Right hindlimb (tissue), 1 donor: ENCODE measurements at places on chromosomes 5 and 9.
A peak's percentile ranks its signal among the peaks of the same experiment; 100 is the strongest.

GRCh38 chr5:142289708-142290576 is 34.9 kb downstream of the SPRY4 start:
- DNase-seq = no peak

GRCh38 chr9:88990041-88990728 is 1.1 kb upstream of the S1PR3 start:
- no peak for DNase-seq

GRCh38 chr5:93621327-93621798 is 38.3 kb downstream of the NR2F1 start:
- DNase-seq = no peak

- DNase-seq = no peak
These were observed 8.9 kb upstream of the NUP214 start for GRCh38 chr9:131116281-131117120.

DNA sequence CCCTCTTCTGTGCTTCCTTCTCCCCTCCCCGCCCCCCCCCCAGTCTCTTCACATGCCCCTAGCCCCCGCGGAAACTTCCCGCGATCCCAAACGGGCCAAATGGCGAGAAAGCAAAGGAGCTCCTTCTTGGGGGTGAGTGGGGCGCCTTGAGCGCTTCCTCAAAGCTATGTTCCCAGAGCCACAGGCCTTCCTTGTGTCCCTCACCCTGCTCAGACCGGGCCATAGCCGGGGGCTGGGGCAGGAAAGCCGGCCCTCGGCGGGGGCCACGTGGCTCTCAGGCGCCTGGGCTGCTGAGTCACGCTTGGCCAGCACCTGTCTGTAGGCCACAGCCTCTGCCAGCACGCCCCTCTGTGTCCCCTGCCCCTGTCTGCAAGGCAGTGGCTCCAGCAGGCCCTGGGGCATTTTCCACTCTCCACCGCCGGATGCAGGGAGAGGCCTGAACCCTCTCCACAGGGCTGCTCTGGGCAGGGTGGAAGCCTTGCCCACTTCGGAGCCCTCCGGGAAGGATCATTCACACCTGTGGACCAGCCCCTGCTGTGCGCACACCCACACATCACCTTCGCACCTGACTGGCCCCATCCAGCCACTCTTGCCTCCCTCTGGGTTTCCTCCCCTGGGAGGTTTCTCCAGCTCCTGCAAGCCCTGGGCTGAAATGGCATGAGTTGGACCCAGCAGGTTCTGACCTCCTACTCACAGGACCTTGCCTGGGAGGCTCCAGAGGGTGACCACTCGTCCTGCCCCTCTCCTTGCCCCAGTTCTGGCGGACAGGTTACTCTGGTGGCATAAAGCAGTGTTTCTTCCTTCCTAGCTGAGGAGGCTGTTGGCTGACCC is 1.2 kb upstream of the SQSTM1 start:
- DNase-seq = peak; percentile 67

- no peak for DNase-seq
These were observed 61.0 kb downstream of the TRIO start for GRCh38 chr5:14204011-14204670.

GRCh38 chr9:8477450-8477849 is 677.9 kb upstream of the DMAC1 start:
- no peak for DNase-seq

- no peak for DNase-seq
These were observed 58.7 kb downstream of the NSUN2 start for GRCh38 chr5:6574111-6574510.

DNA sequence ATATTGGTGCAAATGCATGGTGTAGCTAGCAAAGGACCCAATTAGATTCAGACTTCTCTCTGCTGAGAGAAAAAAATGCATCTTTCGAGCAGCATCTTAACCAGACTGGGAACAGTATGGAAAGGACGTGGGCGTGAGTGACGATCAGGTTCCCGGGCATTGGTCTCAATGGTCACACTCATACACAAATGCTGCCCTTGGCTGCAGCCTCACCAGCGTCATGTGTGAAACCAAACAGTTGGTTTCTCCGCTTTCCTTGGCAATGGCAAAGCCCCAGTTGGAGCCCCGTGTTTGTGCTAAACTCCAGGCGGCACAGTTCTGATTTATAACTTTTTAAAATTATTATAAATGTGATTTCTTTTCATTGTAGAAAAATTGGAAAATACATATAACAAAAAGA is 237.8 kb downstream of the SEC61B start:
- DNase-seq = no peak

DNA sequence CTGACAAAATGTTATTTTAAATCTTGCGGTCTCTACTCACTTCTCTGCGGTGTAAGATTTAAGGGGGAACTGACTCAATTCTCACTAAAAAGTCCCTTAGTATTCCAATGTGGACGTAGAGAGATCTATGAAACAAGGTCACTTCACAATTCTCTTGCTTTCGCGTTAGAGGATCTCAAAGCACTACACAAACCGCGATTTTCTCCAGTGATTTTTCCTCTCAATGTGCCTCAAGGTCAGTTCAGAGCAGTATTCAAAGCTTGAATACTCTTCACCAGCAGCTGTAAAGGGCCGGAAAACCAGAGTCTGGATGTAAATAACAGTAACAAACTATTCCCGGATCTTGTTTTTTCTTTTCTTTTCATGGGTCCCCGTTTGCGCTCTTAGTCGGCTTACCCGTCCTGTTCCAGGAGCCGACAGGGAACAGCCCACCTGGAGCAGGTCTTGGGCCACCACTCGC is 128.2 kb downstream of the TMEM161B start:
- no peak for DNase-seq

GRCh38 chr5:80959138-80959537 is 1.0 kb upstream of the RASGRF2 start:
- DNase-seq = no peak

GRCh38 chr5:4941957-4942830 is 197.9 kb upstream of the ADAMTS16 start:
- DNase-seq = no peak

- DNase-seq = no peak
These were observed 274.3 kb upstream of the SGCD start for GRCh38 chr5:156052656-156053055.

DNA sequence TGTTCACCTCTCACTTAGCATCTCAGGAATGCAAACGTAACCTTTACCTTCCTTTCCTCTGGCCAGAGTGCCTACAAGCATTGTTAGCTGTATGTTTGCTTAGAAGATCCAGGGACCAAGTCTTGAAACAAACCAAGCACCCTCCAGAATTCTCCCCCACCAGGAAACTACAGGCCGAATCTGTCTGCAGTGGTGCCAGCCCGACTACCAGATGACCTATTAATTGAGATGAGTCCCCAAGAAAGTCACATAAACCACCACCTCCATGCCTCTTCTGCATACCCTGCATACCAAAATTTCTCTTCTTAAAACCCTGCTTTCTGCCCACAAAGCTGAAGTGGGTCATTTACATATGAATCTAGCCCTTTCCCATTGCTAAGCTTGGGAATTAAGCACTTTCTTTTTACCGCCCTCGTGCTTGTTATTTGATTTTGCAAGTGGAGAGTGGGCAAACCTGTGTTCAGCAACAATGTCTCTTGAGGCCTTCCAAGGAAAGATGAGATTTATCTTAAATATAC is 1239.1 kb downstream of the CDH12 start:
- no peak for DNase-seq

- DNase-seq = no peak
These were observed 242.6 kb downstream of the AUH start for GRCh38 chr9:91119142-91119541.

DNA sequence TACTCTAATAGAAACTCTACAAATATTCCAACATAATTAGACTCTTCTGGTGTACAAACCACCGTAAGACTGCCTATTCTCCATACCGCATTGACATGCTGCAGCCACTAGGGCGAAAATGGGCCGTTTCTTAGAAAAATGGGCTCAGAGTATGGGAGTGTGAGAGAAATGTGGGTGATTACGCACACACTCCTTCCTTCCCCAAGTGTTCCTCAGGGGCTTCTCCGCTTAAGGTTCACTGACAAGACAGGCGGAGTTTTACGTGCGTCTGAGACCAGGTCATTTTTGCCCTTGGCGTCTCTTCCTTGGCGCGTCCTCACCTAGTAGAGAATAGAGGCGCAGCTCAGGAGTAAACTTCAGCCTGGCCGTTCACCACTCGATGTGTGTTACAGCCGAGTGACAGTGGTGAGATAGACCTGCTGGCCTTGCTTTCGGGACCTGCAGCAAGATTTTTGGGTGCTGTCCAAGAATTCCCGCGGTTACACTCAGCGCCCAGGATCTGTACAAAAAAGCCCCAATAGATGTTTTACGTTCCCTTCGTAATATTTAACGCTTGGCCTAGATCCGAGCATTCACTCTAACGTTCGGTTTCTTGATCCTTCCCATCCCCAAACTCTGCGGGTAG is 1.8 kb upstream of the NTRK2 start:
- peak; percentile 63 for DNase-seq

- peak; percentile 39 for DNase-seq
These were observed 9.7 kb downstream of the DCANP1 start for GRCh38 chr5:135437422-135437795.

- no peak for DNase-seq
These were observed 4.6 kb downstream of the PTCH1 start for GRCh38 chr9:95511952-95512708.

DNA sequence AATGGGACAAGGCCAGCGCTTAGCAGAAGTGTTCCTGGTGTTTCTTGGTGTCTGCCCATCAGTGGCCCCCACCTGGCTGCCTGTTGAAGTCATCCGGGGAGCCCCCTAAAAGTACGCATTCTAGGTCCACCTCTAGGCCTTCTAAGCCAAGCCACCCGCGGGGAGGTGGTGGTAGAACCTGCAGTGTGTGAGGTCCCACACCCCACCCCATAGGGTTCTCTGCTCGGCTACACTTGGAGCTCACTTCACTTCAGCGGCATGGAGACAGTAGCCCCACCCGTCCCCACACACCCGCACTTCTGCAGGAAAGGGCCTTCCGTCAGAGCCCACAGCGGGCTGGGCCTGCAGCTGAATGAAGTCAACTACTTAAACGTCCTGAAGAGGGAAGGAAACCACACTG is 29.6 kb upstream of the FCN2 start:
- DNase-seq = no peak

DNA sequence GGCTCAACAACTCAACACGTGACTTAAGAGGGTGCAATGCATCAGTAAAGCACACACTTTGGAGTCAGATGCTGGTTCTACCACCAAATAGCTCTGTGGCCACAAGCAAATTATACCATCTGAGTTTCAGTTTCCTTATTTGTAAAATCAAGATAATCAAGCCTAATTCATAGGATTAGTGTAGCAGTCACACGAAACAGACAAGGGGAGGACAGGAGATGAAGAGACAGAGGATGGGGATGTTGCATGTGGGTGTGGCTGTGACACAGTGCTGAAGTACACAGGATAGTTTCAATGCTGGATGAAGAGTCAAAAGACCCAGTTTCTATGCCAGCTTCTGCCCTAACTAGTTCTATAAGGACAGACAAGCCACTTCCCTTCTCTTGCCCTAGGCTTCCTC is 60.2 kb downstream of the SPOCK1 start:
- DNase-seq = no peak

- DNase-seq = no peak
These were observed 121.8 kb downstream of the MCTP1 start for GRCh38 chr5:95163079-95163478.

DNA sequence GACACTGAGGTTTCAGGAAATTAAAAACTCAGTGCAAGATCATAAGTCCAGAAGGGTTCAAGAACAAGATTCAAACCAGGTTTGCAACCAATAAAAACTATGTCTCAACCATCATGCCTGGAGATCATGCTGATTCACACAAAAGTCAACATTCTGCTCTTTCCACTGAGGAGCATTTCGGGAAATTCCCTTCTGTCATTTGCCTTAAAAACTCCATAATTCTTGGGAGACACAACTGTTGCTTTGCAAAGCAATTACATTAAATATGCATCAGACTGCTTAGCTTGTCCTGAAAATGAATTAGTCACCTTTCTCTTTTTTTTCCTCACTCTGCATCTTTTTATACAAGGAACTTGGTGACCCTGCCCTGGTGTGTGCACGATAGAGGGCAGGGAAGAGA is 275.9 kb upstream of the ZNF462 start:
- DNase-seq = no peak

GRCh38 chr5:82115858-82116257 is 144.0 kb downstream of the ATG10 start:
- DNase-seq = no peak

DNA sequence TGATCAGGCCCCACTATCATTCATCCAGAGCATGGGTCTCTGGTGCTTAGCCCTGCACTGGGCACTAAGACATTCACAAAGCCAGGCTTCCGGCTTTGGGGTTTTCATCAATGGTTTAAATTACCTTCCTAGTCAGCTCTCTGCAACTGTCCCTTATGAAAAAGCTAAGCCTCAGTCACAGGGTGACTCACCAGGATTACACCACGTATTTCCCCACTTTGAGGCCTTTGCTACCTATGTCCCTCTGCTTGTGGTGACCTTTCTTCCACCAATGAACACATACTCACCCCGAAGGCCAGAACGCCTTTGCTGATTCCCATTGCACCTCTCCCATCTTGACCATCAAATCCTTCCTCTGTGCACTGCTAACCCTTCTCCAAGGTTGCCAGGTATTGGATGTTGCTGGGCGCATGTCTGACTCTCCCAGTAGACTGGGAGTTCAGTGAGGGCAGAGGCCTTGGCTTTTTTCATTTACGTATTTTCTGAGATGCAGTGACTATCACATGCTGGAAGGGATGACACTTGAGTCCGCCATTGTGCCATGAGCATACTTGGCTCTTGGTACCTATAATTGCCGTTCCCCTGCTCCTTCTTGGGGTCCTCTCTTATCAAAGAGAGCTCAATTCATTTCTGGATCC is 58.7 kb upstream of the TNFSF8 start:
- DNase-seq = no peak

- DNase-seq = no peak
These were observed 90.1 kb downstream of the STARD4 start for GRCh38 chr5:111422245-111422644.

DNA sequence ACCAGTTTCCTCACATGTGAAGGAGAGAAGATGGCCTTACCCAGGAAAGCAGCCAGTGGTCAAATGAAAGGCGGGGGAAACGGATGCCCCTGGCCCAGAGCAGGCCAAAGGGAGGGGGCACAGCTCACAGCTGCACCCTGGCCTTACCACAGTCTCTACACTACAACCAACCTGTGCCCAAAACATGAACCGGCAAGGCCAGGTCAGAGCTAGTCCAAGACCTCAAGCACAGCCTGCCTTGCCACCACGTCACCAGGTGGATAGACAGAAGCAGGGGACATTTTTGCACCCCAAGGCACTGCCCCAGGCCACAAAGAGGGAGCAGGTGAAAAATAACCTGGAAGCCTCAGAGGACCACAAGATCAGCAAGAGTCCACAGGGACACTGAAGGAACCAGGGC is 4.5 kb downstream of the GRIN1 start:
- DNase-seq = no peak

- no peak for DNase-seq
These were observed 86.5 kb upstream of the CCDC180 start for GRCh38 chr9:97220894-97221477.

DNA sequence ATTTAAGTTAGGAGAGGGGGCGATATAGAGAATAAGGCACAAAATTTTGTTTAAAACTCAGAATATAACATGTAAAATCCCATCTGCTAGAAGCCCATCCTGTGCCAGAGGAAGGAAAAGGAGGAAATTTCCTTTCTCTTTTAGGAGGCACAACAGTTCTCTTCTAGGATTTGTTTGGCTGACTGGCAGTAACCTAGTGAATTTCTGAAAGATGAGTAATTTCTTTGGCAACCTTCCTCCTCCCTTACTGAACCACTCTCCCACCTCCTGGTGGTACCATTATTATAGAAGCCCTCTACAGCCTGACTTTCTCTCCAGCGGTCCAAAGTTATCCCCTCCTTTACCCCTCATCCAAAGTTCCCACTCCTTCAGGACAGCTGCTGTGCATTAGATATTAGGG is 18.3 kb downstream of the MOCS2 start:
- DNase-seq = no peak
